Thyroid gland (tissue), 4 donors: ENCODE measurements at places on chromosomes 1 and 21. TPM values are rescaled to one million over a fixed set of nuclear protein-coding genes. Genes with fewer than 3 reads are reported as not detected.

TIAM1 gene
- 2.4 TPM for total RNA-seq

- H3K27ac ChIP-seq, result no peak within 1 kb of the TSS
- DNase-seq, result no peak
- H3K4me1 ChIP-seq, result no peaks in the 10 kb centered on the region
- H3K36me3 ChIP-seq, result no peaks in the 10 kb centered on the region
These were observed at the start of gene AADACL3 for GRCh38 chr1:12715896-12716437. TSS of gene AADACL3 (plus strand) at chr1:12716110. CDS start at chr1:12716177, 67 bp downstream.

CASZ1 gene
- total RNA-seq, result 5.2 TPM

GRCh38 chr1:30103708-30104411 is 619.5 kb downstream of the MATN1 start:
- DNase-seq, result no peak
- H3K4me3 ChIP-seq, result no peak overlapping the region
- no peaks in the 10 kb centered on the region for H3K4me1 ChIP-seq
- H3K36me3 ChIP-seq, result no peaks in the 10 kb centered on the region
- no peaks in the 10 kb centered on the region for H3K27me3 ChIP-seq
- no peak overlapping the region for H3K27ac ChIP-seq

DNA sequence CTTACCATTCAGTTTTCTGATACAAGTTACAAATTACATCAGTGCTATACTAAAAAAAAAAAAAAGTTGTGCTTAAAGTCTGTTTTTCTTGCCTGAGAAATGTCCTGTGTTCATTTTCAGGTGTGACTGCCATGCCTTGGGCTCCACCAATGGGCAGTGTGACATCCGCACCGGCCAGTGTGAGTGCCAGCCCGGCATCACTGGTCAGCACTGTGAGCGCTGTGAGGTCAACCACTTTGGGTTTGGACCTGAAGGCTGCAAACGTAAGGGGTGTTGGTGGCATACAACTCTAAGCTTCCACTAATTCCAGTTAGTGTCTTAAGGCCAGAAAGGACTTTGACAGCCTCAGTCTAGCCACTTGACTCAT is 60.1 kb upstream of the LAMC2 start:
- peaks cover 55% of the 10 kb centered on the region for H3K36me3 ChIP-seq
- peak; percentile 47 for DNase-seq
- no peak overlapping the region for H3K4me3 ChIP-seq
- H3K27me3 ChIP-seq, result no peaks in the 10 kb centered on the region
- H3K27ac ChIP-seq, result no peak overlapping the region

RBBP4 gene
- 132 TPM for total RNA-seq

DNA sequence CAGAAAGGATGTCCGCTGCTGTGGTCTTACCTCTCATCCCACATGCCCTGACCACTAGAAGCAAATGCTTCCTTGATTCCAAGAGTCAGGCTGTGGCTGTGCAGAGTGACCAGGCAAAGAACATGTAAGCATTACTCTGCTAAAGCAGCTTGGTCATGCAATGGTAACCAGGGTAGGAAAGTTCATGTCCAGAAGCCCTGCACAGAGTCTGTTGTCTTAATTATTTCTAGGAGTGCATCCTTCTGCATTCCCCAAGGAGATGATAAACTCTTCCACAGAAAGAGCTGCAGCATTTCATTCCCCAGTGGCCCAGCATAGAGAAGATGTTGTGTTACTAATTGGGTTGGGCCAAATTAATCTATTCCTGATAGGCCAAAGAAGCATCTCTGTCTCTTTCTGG is 10.1 kb upstream of the UTP25 start:
- H3K4me3 ChIP-seq, result no peak overlapping the region
- no peaks in the 10 kb centered on the region for H3K36me3 ChIP-seq
- H3K27me3 ChIP-seq, result no peaks in the 10 kb centered on the region
- H3K4me1 ChIP-seq, result peaks cover 6% of the 10 kb centered on the region
- no peak overlapping the region for H3K27ac ChIP-seq

DNA sequence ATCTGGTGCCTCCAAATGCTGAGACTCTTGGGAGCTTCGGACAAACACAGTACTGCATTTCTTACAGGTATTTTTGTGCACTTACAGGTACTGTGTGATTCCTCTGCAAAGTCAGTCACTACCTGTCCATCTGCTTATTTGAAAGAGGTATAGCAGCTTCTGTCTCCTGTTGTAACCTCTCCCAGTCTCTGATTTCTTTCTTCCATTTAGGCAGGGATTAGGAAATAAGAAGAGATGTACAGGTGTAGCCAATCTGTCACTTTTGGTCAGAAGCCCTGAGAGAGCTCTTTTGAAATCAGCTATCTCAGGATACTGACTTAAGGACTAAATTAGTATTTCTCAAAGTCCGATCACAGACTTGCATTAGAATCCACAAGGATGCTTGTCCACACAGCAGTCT is 54.0 kb downstream of the AKT3 start:
- H3K27ac ChIP-seq, result no peak overlapping the region
- no peak for DNase-seq
- H3K4me3 ChIP-seq, result no peak overlapping the region
- no peaks in the 10 kb centered on the region for H3K27me3 ChIP-seq

KRTAP19-3 gene
- total RNA-seq, result not detected

GRCh38 chr21:35051287-35051818 is 2.3 kb upstream of the RUNX1 start:
- DNase-seq, result peak; percentile 61
- no peaks in the 10 kb centered on the region for H3K27me3 ChIP-seq
- no peak overlapping the region for H3K4me3 ChIP-seq
- peaks cover 23% of the 10 kb centered on the region for H3K4me1 ChIP-seq
- no peak overlapping the region for H3K27ac ChIP-seq

PLA2G4A gene
- 3.4 TPM for total RNA-seq

DNA sequence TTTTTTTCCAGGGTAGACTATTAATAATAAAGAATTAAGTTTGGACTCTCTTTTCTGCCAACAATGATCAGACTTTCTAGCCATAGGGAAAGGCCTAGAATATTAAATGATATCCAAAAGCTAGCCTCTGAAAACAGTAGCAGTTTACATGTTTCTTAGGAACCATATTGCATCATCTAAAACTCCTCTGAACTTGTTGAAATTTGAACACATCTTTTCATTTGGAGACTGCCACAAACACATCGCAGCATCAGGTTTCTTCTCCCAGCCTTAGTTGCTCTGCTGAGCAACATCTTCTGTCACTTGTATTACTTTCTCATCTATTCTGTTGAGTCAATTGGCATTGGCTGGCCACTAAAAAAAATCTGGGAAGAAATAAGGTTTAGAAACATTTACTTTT is 63.2 kb upstream of the GNG4 start:
- no peak for DNase-seq
- H3K4me1 ChIP-seq, result no peaks in the 10 kb centered on the region
- peaks cover 13% of the 10 kb centered on the region for H3K36me3 ChIP-seq
- no peaks in the 10 kb centered on the region for H3K27me3 ChIP-seq

LY9 gene
- 0.33 TPM for total RNA-seq

- H3K4me1 ChIP-seq, result no peaks in the 10 kb centered on the region
- H3K4me3 ChIP-seq, result no peak overlapping the region
- no peaks in the 10 kb centered on the region for H3K36me3 ChIP-seq
- DNase-seq, result peak; percentile 20
- no peaks in the 10 kb centered on the region for H3K27me3 ChIP-seq
These were observed 35.8 kb downstream of the EVI5 start for GRCh38 chr1:92749024-92749634.

GRCh38 chr1:203480084-203480483 is 4.5 kb downstream of the PRELP start:
- peak overlapping the region; percentile 74 for H3K27ac ChIP-seq
- H3K4me1 ChIP-seq, result peaks cover 6% of the 10 kb centered on the region
- H3K27me3 ChIP-seq, result no peaks in the 10 kb centered on the region
- DNase-seq, result no peak
- H3K36me3 ChIP-seq, result peaks cover 4% of the 10 kb centered on the region

GRCh38 chr1:215043401-215043800 is 39.1 kb upstream of the KCNK2 start:
- H3K4me1 ChIP-seq, result no peaks in the 10 kb centered on the region
- H3K36me3 ChIP-seq, result no peaks in the 10 kb centered on the region
- no peak overlapping the region for H3K27ac ChIP-seq
- no peak overlapping the region for H3K4me3 ChIP-seq
- DNase-seq, result no peak

RASSF5 gene
- 14.1 TPM for total RNA-seq

DNA sequence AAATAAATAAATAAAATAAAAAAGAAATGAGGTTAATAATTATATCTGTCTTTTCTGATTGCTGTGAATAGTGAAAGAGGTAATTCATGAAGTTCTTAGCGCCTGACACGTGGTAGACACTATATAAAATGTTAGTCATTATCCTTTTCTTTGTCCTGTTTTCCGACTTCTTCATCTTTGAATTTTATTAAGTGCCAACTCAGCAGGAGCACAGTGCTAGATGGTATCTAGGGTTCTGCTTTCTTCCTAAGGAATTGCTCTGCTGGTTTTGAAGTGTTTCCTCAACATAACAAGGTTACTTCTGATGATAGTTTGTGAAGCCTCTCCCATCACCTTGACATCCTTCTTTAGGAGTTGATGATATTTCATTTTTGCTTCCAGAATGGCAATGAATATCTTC is 227.0 kb downstream of the DNM3 start:
- no peak overlapping the region for H3K27ac ChIP-seq
- no peaks in the 10 kb centered on the region for H3K27me3 ChIP-seq
- H3K4me1 ChIP-seq, result no peaks in the 10 kb centered on the region

- H3K36me3 ChIP-seq, result no peaks in the 10 kb centered on the region
- no peaks in the 10 kb centered on the region for H3K27me3 ChIP-seq
- no peaks in the 10 kb centered on the region for H3K4me1 ChIP-seq
- no peak overlapping the region for H3K27ac ChIP-seq
These were observed 18.9 kb downstream of the HTR1D start for GRCh38 chr1:23198373-23198772.

DNA sequence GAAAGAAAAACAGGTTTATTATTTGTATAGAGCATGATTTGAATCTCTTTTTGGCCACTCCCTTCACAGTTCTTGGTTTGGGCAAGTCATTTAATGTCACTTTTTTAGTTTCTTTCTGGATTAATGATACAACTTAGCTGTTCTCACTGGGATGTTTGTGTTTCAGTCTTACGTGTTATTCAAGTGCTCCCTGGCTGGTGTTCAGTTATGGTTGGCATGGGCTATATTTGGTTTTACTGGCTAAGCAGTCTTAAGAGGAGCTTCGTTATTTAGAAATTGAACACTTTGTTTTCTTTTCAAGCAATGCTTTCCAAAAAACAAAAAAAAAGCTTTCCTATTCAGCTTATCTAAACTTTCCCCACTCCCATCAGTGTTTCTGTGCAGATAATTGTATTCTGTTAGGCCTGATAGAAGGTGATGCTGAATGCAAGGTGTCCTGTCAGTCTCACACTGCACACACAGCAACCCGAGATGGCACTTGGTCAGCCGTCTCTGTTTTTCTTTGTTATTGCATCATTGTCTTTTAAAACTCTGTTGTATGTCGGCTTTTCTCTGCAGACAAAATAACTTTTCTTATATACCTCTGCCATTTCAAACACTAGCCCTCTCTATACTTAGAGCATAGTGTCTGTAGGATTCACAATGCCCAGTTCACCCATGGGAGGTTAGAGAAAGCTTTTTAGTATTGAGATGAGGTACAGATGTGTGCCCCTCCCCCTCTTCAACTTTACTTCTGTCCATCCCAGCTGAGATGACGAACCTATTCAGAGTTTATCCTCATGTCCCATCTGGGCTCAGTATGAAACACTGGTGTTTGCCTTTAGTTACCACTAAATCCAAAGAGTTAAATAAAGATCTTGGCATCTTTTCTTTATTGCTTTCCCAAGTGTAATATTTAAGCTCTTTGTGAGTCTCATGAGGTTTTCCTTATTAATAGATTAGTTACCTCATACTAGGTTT is 80.2 kb downstream of the VPS13D start:
- H3K27ac ChIP-seq, result peak overlapping the region; percentile 94
- no peak overlapping the region for H3K4me3 ChIP-seq
- peaks cover 19% of the 10 kb centered on the region for H3K4me1 ChIP-seq
- peaks cover 39% of the 10 kb centered on the region for H3K36me3 ChIP-seq
- peak; percentile 88 for DNase-seq
- H3K27me3 ChIP-seq, result no peaks in the 10 kb centered on the region

DNA sequence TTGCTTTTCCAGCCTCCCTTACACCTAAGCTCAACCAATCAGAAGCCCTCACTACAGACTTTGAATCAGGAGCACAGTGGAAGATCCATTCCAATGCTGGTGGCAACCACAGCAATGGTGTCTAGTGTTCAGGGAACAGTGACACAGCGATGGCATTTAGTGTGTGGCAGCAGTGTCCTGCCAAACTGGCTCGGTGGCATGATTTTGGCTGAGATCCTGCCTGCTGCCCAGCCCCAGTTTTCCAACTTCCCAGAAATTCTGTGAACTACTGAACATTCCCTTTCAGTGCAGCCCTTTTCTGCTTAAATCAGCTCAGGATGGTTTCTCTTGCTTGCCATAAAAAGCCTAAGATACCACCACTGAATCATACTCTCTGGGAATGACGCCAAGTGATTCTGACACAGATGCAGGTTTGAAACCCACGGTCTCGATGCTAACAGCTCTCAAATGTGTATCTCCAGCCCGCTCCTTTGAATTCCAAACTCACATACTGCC is 8.8 kb downstream of the ASAP3 start:
- no peaks in the 10 kb centered on the region for H3K36me3 ChIP-seq
- H3K4me1 ChIP-seq, result peaks cover 27% of the 10 kb centered on the region
- no peak overlapping the region for H3K27ac ChIP-seq
- H3K27me3 ChIP-seq, result no peaks in the 10 kb centered on the region

FHAD1 gene
- 1.9 TPM for total RNA-seq

GRCh38 chr1:180234369-180235076 is 4.5 kb downstream of the LHX4 start:
- no peak overlapping the region for H3K27ac ChIP-seq
- peaks cover 33% of the 10 kb centered on the region for H3K4me1 ChIP-seq
- H3K27me3 ChIP-seq, result peaks cover 72% of the 10 kb centered on the region

- H3K4me1 ChIP-seq, result peaks cover 6% of the 10 kb centered on the region
- H3K27me3 ChIP-seq, result no peaks in the 10 kb centered on the region
- no peak overlapping the region for H3K27ac ChIP-seq
These were observed 60.8 kb upstream of the F3 start for GRCh38 chr1:94602316-94602715.

DNA sequence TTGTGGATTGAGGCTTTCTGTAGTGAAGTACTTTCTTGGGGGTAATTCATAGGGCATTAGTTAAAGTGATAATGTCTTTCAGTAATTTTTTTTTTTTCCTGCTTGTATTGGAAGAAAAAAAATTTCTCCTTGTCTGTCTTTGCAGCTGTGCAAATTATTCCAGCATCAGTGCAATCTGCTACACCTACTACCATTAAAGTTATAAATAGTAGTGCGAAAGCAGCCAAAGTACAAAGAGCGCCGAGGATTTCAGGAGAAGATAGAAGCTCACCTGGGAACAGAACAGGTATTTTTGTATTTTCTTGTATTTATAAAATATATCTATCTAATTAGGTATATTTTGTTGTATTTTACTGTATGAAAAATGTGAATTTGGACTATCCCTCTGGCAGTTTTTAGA is 29.3 kb downstream of the GABPA start:
- no peak for DNase-seq
- H3K27ac ChIP-seq, result no peak overlapping the region
- no peaks in the 10 kb centered on the region for H3K27me3 ChIP-seq

- no peaks in the 10 kb centered on the region for H3K27me3 ChIP-seq
- no peak overlapping the region for H3K4me3 ChIP-seq
- no peak for DNase-seq
These were observed 3.5 kb downstream of the C1orf116 start for GRCh38 chr1:207028884-207029650.

DNA sequence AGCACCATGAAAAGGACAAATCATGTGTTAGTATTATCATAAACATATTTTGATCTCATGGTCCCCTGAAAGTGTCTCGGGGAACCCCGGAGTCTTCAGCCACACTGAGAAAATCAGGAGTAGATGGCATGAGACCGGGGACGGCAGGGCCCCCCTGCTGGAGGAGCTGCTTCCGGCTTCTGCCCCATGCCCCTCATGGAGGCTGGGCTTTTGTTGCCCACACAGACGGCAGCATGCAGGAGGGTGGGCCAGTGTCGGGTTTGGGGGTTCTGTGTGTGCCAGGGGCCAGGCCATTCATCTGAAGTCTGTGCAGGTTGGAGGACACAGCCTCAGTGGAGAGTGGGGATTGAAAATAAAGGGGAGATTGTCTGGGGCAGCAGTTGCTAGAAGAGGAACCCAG is 75.1 kb upstream of the CD34 start:
- H3K36me3 ChIP-seq, result no peaks in the 10 kb centered on the region
- DNase-seq, result no peak
- no peaks in the 10 kb centered on the region for H3K27me3 ChIP-seq
